ENCODE measurements at places on chromosomes 3 and 15. TPM values are rescaled to one million over a fixed set of nuclear protein-coding genes. Genes with fewer than 3 reads are reported as not detected.

The CCR8 gene
- total RNA-seq, result not detected

The TMC3 gene
- not detected for total RNA-seq

The MYO1E gene
- total RNA-seq, result 249 TPM

The IL17RE gene
- total RNA-seq, result 1.1 TPM

The GOLGA6L22 gene
- total RNA-seq, result not detected

The GOLGA6A gene
- not detected for total RNA-seq

Data from A549 treated with ZK216348 at 1 μM for 4 hours (cell line).